CMK (cell line): ENCODE measurements at places on chromosomes 11 and 22.

- DNase-seq: no peak
Measured at GRCh38 chr11:34480314-34480713, 33.3 kb downstream of the ELF5 start.

DNA sequence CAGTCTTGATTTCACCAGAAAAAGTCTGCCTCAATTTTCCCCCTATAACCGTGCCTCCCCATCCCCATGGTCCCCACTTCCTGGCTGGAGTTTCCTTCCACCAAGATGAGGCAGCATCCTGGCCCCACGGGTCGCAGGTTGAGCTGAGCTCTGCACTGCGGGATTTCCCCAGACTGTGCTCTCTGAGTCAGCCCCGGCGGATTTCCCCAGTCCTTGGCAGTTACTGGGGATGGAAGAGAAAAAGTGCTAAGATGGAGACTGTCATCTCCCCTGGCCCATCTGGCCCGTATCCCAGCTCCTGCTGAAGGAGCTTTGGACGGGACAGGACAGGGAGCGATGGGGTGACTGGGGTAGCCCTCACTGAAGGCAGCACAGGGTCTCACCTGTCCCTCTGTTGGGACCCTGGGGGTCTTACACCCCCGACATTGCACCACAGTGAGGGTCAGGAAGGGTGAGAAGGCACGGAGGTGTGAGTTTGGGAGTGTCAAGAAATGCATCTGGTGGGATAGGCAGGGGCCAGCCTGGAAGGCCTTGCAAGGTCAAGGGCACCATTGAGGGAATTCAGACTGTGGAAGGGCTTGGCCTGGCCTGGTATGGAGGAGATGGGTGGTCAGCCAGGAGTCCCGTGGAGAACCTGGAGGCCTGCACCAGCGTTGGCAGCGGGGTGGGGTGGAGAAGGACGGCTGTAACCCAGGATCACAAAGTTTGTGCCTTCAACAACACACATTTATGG, 36.5 kb downstream of the NADSYN1 start:
- no peak for DNase-seq

DNA sequence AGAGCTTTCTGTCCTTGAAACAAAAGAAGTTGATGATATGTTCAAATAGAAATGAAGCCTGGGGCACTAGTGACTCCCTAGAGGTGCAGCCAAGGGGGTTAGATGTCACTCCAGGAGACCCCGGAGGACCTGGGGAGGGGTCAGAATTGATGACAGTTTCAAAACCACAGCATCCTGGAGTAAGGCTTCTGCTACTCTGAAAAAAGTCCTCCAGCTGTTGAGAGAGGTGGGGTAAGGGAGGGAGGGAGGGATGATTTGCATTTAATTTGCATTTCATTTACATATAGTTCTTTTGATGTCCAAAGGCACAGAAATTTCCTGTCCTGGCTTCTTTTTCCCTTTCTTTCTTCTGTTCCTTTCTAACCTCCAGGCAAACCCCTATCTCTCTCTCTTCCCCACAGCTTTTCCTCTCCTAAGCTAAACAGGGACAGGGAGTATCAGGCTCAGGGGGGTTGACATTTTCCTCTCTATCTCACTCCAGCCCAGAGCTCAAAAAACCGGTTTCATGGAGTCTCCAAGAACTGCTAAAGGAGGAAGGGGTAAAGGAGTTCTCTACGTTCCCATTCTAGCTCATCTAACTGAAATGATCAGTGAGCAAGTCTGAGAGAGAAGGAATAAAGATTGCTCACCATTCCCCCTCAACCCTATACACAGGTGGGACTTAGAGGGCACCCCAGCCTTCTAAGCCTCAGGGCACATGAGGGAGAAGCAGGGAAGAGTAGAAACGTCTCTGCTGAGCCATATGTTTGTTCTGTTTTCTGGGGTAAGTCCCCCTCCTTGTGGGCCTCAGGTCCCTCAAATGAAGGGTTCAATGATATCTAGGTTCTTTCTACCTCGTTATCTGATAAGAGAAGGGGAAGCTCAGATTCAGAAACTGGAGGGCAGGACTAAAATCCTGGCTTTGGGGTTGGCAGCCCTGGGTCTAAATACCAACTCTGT, 3.5 kb upstream of the POU2F3 start:
- DNase-seq: no peak

- no peak for DNase-seq
Measured at GRCh38 chr11:19474954-19475721, 234.4 kb upstream of the E2F8 start.
